Anterior cingulate cortex (tissue), 58 donors: ENCODE measurements at places on chromosomes 5 and 9.

GRCh38 chr5:7181841-7182240 lies 214.1 kb upstream of the ADCY2 start:
- DNase-seq = no peak

- no peak for DNase-seq
Observed at GRCh38 chr9:79357616-79358015, 214.1 kb upstream of the TLE4 start.

DNA sequence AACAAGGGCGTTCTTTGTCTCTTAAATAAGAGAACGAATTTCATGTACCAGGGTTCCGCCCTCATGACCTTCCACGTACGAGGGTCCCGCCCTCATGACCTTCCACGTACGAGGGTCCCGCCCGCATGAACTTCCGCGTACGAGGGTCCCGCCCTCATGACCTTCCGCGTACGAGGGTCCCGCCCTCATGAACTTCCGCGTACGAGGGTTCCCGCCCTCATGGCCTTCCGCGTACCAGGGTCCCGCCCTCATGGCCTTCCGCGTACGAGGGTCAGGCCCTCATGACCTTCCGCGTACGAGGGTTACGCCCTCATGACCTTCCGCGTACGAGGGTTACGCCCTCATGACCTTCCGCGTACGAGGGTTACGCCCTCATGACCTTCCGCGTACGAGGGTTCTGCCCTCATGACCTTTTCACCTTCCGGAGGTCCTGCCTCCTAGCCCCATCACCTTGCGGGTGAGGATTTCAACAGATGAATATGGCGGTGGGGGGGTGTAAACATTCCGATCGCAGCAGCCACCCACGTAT lies 273.9 kb upstream of the ADAMTS16 start:
- DNase-seq = no peak

GRCh38 chr5:150731669-150732242 lies 27.1 kb downstream of the DCTN4 start:
- DNase-seq = no peak

- DNase-seq = no peak
Observed at GRCh38 chr5:137923856-137924255, 34.6 kb downstream of the PKD2L2 start.

DNA sequence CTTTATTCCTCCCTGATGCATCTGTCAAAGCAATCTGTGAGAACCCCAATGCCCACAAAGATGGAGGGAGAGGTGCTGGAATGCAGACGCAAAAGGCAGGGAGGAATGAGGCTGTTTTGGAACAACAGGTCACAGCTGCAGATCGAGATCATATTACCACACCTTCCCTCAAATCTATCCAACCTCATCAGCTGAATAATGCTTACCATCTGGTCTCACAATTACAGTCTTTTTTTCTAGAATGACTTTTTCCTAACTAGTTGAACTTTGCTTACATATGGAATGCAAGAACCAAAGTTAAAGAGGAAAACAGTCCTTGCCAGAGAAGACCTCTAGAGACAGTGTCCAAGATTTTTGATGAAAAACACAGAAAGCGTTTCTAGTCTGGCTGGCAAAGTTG lies 158.1 kb downstream of the LPAR1 start:
- DNase-seq = no peak

GRCh38 chr9:16532681-16533450 lies 337.6 kb downstream of the BNC2 start:
- no peak for DNase-seq

- no peak for DNase-seq
Observed at GRCh38 chr9:34492051-34492450, 30.7 kb downstream of the ENHO start.

- no peak for DNase-seq
Observed at GRCh38 chr5:88262116-88262515, 6.5 kb downstream of the TMEM161B start.

DNA sequence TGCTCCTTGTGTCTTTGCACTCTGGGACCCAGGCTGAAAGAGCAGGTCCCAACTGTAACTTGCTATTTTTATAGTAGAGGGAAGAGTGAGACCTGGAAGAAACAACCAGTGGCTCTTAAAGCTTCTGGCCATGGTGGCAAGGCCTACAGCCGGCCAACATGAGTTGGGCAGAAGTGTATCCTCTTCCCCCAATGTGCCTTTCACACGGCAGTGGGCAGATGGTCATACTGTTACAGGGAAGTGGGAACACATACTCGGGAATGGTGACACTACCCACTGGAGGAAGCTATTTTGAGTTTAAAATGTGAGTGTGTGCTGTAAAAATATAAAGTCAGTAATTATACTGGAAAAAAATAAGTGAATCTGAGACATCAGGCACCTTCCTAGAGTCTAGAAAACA lies 116.0 kb downstream of the MVB12B start:
- DNase-seq = no peak

DNA sequence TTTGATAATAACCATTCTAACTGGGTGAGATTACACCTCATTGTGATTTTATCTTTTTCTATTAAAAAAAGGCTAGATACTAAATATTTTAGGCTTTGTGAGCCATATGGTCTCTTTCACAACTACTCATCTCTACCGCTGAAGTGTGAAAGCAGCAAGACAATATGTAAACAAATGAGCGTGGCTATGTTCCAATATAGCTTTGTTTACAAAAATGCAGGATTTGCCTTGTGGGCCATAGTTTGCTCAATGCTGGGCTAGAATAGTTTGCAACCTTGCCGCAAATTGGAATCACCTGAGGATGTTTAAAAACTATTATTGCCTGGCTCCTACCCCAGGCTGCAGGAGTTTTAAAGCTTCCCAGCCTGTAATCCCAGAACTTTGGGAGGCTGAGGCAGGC lies 10.2 kb upstream of the GPR150 start:
- no peak for DNase-seq

GRCh38 chr9:4678679-4679267 lies 596 bp upstream of the CDC37L1 start:
- peak; percentile 35 for DNase-seq

- DNase-seq = no peak
Observed at GRCh38 chr5:103207653-103208052, 50.9 kb upstream of the MACIR start.

DNA sequence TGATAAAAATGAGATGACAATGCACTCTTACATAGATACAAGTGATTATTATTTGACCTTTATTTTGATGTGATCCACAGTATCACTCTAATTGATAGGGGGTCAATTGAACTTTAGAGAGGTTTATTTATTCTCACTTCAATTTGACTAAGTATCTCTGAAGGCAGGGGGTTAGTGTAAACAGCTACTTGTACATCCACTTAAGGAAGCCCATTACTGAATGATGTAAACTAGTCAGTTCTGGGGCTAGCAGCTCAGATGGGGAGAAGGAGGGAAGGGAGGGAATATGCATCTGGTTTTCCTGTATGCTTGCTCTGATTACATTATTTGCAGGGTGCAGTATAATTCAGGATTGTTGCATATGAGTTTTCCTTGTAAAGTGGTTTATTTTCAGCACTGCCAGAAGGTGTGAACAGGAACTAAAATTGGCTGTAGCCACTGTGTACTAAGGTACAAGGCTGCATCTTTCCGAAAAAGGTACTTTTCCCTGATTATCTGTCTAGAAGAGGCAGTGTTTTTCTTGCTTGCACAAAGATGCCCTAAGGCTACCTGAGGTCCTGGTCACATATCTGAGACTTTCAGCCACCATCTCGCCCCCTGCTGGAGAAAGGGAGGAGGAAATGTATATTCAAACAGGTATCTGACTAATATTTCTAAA lies 51.2 kb downstream of the MRPS27 start:
- no peak for DNase-seq

DNA sequence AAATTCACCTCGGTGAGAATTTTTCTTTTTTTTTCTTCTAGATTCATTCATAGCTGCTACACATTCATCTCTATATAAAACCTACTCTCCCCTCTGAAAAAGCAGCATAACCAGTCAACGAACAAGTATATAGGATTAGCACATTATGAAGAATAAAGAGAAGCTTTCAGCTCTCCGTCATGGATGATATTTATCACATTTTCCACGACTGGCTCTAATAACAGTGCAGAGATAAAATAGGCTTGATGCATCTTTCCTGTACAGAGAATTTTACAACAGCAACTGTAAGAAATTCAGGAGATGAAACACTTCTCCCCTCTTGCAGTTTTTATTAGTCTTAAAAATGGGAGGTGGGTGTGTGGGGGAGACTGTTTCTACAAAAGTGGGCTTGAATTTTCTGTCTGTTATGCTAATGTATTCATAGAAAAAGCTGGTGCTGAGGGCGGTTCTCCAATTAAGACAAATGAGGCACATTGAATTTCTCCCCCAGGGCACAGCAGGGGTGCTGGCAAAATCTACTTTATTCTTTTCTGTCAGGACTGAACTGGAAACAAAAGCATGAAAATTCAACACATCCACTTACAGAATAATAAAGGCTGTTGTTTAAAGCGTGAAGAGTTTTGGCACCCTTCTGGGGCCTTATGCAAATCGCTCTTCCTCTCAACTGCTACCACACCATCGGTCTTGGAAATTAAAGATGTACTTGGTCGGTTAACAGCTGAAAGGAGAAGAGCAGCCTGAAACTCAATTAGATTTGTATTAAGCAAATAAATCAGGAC lies 233.9 kb upstream of the ZNF608 start:
- DNase-seq = peak; percentile 67

DNA sequence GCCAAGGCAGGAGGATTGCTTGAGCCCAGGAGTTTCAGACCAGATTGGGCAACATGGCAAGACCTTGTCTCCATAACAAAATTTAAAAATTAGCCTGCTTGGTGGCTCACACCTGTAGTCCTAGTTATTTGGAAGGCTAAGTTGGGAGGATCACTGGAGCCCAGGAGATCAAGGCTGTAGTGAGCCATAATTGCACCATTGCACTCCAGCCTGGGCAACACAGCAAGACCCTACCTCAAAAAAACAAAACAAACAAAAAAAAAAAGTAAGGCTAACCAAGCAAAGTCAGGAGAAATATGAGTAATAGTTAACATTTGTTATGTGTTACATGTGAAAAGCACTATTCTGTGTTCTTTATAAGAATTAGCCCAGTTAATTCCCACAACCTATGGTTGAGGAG lies 74.7 kb downstream of the FOXB2 start:
- DNase-seq = no peak

DNA sequence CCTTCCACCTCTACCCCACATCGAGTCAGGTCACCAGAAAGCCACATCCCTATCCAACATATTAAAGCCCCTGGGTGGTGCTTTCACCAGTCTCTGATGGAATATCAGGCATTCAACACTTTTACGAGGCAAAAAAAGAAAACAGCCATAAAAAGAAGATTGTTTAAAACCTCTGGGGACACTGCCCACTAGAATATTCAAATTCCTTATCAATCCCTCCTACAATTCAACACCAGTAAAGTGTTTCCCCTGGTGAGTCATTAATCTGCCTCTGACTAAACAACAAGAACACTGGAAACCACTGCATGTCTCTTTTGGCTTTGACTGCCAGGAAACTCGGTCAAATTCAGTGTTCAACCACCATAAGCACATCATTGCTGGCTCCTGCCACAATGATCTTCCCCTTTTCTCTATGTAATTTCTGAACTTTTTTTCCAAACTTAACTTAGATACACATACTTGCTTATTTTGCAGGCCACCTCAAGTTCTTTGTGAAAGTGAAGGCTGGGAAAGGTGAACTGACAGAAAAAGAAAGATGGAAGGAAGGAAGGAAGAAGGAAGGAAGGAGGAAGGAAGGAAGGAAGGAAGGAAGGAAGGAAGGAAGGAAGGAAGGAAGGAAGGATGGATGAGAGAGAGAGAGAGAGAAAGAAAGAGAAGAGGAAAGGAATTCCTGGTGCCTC lies 105.3 kb downstream of the PAX5 start:
- DNase-seq = no peak

- no peak for DNase-seq
Observed at GRCh38 chr5:67318746-67319145, 122.1 kb upstream of the CD180 start.
